SHP77 treated with DMSO at 0.1 percent for 48 hours (cell line): ENCODE measurements at places on chromosomes 2 and 18.

DNA sequence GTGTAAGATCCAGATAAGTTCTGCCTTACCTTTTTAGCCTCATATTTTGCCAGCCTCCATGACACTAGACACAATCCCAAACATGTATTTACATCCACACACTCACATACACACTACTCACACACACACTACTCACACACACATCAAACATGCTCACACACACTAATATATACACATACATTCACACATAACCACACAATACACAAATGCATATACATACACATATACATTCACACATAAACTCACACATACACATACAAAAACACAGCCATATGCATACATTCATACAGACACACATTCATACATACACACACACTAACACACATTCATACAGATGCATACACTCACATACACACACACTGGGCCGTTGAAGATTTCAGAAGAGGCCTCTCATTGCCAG, 109.5 kb downstream of the MAIP1 start:
- DNase-seq = no peak

GRCh38 chr2:8659092-8659734, 22.6 kb upstream of the ID2 start:
- peak; percentile 70 for DNase-seq

DNA sequence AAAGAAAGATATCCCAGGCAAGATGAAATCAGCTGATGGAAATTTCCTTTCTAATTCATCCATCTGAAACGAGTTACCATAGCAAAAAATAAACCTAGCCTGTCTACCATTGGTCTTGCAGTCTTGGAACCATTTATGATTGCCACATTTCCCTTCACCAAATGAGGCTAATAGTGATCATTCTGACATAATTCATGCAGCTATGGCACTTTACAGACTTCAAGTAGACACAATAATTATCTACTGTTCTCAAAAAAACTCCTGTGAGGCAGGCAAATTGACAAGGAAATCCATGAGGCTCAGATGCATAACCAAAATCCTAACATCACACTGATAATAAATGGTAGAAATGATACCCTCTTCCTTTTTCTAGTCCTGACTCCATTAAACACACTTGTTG, 1669.7 kb upstream of the LRRTM1 start:
- no peak for DNase-seq

- no peak for DNase-seq
Measured at GRCh38 chr2:231223001-231223375, 24.6 kb downstream of the ARMC9 start.

GRCh38 chr2:7819850-7820249, 862.0 kb upstream of the ID2 start:
- DNase-seq = no peak

DNA sequence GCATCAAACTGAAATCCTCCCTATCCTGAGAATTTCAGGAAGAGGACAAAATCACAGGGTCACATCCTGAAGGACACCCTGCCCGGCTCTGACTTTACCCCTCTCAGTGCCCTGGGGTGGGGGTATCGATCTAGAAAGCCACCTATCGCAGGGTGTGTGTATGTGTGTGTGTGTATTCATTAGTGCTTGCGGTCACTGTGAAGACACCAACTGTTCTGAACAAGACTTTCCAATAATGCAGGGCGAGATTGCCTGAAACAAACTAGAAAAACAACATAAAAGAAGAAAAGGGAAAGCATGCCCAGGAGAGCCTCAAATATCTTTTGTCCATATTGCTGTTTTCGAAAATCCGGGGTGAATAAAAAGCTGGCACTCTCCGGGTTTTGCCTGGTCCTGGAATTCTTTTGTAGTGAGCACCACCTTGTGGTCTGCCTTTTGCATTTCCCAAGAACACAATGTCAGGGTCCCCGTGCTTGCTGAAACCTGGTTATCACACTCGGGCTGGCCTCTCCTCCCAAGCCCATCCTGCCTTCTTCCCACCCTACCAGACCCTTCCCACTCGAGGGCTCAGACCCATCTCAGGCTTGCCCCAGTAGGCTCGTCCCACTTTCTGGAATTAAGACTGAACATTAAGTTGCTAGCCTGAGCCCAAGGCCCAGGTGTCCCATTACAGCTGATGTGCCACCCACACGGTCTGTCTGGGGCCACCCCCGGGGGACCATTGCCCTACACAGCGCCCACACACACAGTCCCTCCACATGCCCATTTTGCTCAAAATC, 25.0 kb upstream of the COPS8 start:
- DNase-seq = peak; percentile 29

DNA sequence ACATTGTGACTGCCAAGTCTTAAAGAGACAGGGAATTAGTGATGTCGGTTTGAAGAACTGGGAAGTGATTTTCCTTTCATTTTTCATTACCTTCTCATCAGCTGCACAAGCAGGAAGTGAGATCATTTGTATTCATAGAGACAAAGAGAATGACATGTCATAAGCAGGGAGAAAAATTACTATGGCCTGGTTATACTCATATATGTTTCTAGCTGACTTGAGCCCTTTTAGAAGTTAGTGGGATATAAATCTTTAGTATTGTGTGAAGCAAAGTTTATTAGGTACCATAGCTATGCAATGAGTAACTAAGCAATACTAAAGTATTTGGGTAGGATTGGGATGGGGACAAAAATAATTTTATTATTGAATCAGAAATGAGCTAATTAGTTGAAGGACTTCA, 284.1 kb downstream of the PID1 start:
- DNase-seq = no peak

GRCh38 chr18:35497027-35497369, 762 bp downstream of the INO80C start:
- no peak for DNase-seq

DNA sequence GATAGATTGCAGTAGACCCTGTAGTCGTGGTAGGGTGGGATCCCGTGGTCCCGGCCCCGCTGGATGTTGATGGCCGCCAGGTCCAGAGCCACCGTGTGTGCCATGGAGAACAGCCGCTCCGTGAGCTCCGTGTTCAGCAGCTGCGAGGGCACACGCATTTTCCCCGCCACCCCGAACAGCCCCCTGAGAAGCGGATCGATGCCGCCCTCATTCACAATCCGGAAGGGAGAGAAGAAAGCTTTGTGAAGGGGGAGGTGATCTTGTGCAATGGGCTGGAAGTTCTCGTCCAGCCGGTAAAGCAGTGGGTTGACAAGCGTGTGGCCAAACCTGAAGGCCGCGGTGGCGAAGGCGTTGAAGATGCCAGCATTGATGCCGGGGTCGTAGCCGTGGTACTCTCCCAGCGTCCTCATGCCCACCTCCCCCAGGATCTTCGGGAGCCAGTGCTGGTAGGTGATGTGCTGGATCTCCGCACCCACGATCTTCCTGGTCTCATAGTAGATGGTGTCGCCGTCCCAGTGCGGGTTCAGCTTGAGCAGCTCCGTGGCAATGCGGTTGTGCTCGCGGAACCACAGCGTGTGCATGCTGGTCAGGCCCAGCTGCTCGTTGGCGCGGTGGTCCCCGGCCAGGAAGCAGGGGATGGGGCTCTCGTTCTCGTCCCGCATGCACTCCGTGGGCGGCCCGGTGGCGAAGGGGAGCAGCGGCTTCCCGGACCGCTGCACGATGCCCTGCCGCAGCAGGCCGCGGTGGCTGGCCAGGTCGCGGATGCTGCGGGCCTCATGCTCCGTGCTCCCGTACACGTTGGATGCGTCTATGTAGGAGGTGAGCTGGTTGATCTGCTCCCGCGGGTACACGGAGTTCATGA, 95.8 kb downstream of the PXDN start:
- DNase-seq = no peak

DNA sequence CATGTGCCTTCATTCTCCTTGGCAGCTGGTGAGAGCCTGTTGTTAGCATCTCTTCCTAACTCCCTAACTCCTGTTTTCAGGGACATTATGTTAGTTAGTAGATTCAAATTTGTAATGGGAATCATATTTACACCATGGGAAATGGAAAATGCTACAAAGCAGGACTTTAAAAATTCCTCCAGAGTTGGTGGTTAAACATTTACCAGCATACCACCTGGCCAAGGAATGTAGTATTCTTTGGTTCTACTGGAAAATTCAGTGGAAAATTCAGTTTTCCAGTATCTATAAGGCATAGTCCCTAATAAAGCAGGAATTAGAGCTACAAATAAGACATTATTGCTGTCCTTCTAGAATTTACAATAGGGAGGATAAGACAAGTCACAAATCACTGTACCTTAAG, 291.7 kb downstream of the GPD2 start:
- no peak for DNase-seq

DNA sequence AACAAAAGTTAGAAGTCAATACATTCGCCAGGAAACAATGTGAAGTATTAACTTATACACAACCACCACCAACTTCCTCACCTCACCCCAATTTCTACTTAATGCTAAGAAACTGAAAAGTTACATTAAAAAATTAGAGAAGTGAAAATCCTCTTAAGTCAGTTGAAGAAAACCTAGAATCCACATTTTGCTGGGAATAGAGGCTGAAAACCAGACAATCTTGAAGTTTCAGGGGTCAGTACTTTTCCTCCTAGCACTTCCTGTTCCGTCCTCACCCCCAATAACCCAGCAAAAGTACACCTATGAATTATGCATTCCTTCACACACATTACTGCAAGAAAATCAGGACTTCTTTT, 6.3 kb downstream of the YES1 start:
- no peak for DNase-seq

GRCh38 chr2:102544182-102544581, 71.2 kb downstream of the SLC9A4 start:
- DNase-seq = no peak

DNA sequence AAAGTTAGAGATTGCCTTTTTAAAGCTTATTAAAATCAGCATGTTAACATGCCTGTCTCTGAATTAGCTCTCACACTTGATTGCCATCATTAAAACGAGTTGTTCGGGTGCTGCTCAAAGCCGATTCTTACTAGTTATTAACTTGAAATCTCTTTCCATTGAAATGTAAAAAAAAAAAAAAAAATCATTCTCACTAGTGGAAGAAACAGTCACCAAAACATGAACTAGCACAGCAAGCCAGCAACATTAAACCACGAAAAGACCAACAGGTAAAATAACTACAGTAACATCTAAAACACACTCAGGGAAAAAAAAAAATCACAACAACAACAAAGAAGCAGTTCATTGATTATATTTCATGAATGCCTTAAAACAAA, 264.5 kb downstream of the MEIS1 start:
- no peak for DNase-seq

GRCh38 chr2:234880551-234881211, 71.1 kb upstream of the SH3BP4 start:
- peak; percentile 8 for DNase-seq

GRCh38 chr2:223383315-223383714, 218.8 kb downstream of the SCG2 start:
- DNase-seq = no peak

- DNase-seq = no peak
Measured at GRCh38 chr2:232951891-232952290, 61.2 kb downstream of the NGEF start.

GRCh38 chr2:214130114-214130513, 280.7 kb upstream of the VWC2L start:
- DNase-seq = no peak

GRCh38 chr2:7878786-7879482, 802.9 kb upstream of the ID2 start:
- DNase-seq = no peak

DNA sequence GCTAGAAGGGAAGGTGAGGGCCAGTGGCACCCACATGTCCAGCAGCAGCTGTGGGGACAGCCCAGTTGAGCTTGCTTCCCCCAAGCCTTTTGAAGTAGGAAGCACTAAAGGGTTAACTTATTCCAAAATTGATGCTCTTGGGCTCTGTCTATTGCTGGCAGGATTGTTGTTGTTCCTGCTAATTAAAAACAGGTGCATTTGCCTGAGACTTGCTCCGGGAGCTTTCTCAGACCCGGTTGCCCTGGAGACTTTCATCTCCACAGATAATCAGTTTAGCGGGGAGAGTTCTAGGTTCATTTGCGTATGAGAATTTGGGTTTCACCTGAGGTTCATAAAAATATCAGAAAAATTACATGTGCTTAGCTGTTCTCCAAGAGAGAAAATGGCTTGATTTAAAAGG, 277.3 kb downstream of the LRATD1 start:
- no peak for DNase-seq

GRCh38 chr2:48114256-48114655, 208.0 kb upstream of the FBXO11 start:
- no peak for DNase-seq

- DNase-seq = no peak
Measured at GRCh38 chr2:36808386-36809068, 112.0 kb downstream of the VIT start.

DNA sequence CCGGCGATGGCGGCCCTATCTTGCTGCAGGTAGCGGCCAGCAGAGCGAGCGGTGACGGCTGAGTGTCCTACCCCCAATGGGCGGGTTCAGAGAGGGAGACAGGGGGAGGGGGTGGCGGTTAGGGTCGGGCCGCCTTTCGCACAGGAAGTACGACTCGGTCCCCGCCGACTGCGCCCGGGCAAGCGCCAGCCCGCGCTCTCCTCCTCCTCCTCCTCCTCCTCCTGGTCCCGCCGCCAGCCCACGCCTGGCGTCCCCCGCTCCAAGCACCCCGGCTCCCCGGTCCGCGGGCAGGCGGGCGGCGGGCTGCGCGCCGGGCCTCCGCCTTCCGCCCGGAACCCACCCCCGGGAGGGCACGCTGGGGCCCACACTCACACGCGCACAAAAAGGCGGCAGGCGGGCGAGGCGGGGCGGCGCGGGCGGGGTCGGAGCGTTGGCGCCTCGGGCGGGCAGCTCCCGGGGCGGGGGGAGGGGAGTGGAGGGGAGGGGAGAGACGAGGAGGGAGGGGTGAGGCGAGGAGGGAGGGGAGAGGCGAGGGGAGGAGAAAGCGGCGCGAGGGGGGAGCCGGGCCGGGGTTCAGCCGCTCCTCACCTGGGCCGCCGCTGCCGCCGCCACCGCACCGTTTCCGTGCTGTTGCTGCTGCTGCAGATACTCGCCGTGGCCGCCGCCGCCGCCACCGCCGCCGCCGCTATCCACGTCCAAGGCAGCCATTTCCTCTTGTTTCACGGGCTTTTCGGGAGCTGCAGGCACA, 1.2 kb downstream of the SP3 start:
- DNase-seq = peak; percentile 27

DNA sequence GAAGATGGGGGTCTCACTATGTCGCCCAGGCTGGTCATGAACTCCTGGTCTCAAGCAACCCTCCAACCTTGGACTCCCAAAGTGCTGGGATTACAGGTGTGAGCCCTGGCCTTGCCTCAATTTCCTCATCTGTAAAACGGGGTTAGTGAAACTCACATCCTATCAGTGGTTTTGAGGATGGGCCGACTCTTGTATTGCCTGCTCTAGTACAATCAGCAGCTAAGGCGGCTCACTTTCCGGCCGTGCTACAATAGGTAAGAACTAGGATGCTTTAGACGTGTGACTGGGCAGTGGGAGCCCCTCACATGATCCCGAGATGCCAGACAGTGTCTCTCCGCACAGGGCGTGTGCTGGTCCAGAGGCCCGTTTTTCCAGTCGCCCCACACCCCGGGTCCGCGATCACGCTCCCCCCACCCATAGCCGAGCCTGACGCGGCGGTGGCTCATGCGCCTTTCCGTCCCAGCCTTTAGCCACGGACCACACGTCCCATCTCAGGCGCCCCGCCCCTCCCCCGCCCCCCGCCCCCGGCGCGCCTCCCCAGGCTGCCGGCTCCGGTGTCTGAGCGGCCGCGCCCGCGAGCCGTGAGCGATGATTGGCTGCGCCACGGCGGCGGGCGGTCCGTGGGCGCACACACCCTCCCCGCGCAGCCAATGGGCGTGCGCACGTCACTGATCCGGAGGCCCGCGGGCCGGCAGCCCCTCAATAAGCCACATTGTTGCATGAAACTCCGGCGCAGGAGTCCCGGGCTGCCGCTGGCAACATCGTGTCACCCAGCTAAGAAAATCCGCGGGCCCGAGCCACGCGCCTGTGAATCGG, at the start of gene HK2:
Gene HK2, plus strand, starts transcription at position 710 of the 816 bp plus-strand sequence. CDS start 454 bp downstream, outside the sequence.
- peak; percentile 44 for DNase-seq

- no peak for DNase-seq
Measured at GRCh38 chr2:105674401-105674800, 70.3 kb upstream of the NCK2 start.
